ENCODE measurements at places on chromosomes 1 and 21. TPM values are rescaled to one million over a fixed set of nuclear protein-coding genes. Genes with fewer than 3 reads are reported as not detected.

The COL8A2 gene
- 0.05 TPM for total RNA-seq

The RCAN1 gene
- 5.0 TPM for total RNA-seq

The ACTA1 gene
- total RNA-seq, result not detected

The CFAP74 gene
- total RNA-seq, result not detected

The CYP4B1 gene
- total RNA-seq, result not detected

The SPRTN gene
- total RNA-seq, result 15.6 TPM

The OR2W3 gene
- not detected for total RNA-seq

The AVPR1B gene
- not detected for total RNA-seq

The MIXL1 gene
- total RNA-seq, result not detected

The RAD54L gene
- 3.0 TPM for total RNA-seq

The PTPN7 gene
- total RNA-seq, result 45.5 TPM

The C21orf58 gene
- 9.0 TPM for total RNA-seq

The CFH gene
- total RNA-seq, result 10.6 TPM

The LRRIQ3 gene
- total RNA-seq, result 1.7 TPM

The CFAP141 gene
- total RNA-seq, result not detected
